ENCODE measurements at places on chromosomes 13 and 19. TPM values are rescaled to one million over a fixed set of nuclear protein-coding genes. Genes with fewer than 3 reads are reported as not detected.
A peak's percentile ranks its signal among the peaks of the same experiment; 100 is the strongest.

The SMIM17 gene
- polyA plus RNA-seq = 0.17 TPM

The ZNF224 gene
- polyA plus RNA-seq = 14.4 TPM

DNA sequence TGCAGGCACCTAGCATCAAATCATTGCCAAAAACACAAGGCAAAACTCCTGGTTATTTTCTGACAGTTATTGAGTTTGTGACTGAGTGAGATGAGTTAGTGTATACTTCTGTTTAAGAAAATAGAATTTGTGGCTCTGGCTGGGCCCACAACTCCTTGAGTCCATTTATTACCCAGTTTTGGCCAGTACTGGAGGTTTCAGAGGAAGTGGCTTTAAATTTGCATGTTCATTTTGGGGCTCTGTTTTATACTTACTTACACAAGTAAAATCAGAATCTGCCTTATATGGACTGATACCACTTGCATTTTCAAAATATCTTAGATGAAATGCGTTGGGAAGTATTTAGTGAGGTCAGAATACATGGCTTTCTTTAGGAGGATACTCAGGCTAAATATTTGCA lies 29.0 kb downstream of the TNFSF11 start:
- DNase-seq = no peak

DNA sequence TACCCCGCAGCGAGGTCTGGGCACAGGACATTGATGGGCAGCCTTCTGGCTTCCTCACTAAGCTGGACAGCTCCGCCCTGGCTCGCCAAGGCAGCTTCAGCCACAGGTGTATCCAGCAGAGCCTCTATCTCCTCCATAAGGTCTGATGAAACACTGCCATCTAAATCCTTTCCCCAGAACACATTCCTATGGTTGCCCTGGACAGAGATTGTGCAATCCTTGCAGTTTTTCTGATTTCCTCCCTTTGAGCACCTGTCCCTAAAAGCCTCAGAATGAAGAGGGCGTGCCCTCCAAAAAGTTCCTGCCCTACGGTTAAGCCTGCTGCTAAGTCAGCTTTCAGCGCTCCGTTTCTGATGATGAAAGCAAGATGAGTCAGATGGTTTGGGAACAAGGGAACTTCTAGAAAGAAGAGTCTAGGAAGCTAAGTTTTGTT lies 21.0 kb downstream of the CLEC4M start:
- peak; percentile 8 for DNase-seq

DNA sequence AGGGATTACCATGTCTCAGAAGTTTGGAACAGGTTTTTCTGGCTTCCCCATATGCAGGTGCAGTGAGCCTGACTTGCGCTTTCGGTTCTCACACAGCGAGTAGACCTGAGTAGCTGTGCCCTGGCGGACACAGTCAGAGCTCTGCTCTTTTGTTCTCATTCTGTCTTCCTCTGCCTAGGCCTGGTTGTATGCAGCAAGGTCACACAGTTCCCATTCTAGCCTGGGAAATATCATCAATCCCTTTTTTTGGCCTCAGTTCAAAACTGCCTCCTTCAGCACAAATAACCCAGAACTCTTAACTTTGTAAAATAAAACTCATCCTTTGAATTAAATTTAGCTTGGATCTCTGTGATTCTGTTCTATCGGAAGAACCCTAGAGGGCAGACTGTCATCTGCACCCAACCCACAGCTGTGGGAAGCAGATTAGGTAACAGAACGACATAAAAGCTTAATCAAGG lies 10.2 kb downstream of the OXGR1 start:
- DNase-seq = no peak

DNA sequence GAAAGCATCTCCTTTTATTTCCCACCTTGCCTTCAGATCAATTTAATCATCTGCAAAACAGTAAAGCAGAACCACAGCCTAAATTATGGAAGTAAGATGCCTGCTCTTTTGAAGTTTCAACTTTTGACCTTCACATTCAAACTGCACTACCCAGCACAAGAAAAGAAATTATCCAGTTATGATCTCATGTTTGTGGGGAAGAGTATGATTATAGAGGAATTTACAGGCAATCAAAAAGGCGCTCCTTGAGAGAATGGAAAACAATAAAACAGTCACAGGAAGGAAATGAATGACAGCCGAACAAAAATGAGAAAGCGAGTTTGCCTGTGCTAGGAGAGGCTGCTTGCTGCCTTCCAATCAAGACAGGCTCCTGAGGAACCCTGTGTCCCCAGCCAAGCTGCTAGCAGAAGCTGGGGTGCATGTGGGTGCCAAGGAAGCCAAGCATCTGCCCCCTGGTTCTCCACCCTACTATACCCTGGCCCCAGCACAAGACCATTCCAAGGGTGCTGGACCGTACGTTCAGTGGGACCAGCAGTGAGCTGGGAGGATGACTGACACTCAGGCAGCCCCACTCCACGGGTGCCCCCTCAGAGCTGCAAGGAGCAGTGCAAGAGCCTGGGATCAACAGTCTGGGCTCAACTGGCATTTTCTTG lies 47.8 kb downstream of the PEPD start:
- no peak for DNase-seq

GRCh38 chr19:43505941-43506340 lies 1.4 kb upstream of the PHLDB3 start:
- no peak for DNase-seq

DNA sequence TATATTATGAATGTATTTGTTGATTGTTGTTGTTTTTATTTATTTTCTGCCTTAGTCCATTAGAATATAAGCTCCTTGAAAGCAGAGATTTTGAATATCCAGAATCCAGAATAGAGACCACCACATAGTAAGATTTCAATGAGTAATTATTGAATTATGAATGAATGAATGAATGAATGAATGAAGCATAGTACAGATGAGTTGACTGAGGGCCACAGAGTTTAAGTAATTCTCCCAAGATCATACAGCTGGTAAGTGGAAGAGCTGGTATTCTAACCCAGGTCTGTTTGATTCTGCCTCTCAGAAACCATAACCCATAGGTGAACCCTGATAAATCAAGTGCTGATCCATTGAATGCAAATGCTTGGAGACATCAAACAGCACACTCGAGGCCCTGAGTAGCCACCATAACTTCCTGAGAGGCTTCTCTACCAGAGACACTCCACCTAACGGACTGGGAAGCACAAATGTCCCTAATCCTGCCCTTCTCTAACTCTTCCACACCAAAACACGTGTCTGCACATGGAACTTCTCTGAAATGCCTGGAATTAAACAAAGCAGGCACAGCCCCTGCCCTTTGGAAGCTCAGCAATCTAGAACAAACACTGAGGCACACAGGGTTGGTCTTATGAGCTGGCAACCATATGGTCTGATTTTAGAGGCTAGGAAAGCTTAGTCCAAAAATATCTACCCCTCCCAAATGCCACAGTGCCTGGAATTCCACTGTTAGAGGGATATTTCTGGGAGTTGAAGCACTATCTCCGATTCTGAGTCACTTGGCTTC lies 190.1 kb downstream of the FOXO1 start:
- no peak for DNase-seq
